ENCODE measurements at places on chromosomes 2 and 18.

- no peak for DNase-seq
These were observed 151.2 kb downstream of the CAPN13 start for GRCh38 chr2:30656079-30656478.

- DNase-seq, result no peak
These were observed 42.2 kb downstream of the TAF4B start for GRCh38 chr18:26268454-26268853.

GRCh38 chr2:239231231-239232194 is 169.3 kb downstream of the HDAC4 start:
- DNase-seq, result no peak

- DNase-seq, result no peak
These were observed 17.3 kb downstream of the CAPN10 start for GRCh38 chr2:240603846-240604245.

DNA sequence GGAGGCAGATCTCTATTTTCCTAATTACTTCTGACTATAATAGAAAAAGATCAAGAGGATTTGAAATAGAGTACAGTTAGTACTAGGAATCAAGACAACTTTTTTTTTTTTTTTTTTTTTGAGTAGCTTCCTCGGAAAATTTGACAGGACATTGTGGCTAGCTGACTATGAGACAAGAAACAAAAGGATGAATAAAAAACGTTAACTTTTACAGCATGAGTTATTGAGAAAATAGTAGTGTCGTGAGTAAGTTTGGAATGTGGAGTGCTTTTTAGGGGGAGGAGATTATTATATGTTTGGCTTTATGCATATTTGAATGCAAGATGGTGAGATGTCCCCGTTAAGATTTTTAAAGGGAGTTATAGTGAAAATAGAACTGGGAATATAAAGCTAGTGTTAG is 27.7 kb upstream of the CPS1 start:
- DNase-seq, result no peak

GRCh38 chr2:172434821-172435605 is 7.6 kb downstream of the ITGA6 start:
- DNase-seq, result no peak

DNA sequence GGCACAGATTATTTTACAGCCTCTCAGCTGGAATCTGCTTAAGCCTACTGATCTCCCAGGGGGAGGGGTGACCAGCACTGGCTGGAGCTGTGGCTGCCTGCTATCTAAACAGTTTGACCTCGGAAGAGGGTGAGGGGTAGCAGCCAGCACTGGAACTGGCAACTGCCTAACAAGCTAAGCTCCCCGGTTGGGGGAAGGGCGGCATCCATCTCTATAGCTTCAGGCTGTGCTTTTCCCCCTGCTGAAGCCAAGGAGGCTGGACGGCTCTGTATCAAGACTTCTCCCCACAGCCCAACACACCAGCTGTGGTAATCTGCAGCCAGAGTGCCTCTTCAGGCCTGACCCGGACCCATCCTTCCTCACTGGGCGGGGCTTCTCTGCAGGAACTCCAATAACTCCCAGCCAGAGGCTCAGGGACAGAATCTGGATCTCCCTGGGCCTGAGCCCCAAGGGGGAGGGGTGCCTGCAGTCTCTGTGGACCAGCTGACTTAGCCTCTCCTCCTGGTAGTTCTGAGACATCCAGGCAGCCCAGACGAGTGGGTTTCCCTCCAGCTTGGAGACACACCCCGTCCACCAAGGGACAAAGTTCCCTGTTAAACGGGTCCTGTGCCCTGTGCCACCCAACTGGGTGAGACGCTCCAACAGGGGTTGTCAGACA is 560.2 kb downstream of the LRP1B start:
- no peak for DNase-seq

DNA sequence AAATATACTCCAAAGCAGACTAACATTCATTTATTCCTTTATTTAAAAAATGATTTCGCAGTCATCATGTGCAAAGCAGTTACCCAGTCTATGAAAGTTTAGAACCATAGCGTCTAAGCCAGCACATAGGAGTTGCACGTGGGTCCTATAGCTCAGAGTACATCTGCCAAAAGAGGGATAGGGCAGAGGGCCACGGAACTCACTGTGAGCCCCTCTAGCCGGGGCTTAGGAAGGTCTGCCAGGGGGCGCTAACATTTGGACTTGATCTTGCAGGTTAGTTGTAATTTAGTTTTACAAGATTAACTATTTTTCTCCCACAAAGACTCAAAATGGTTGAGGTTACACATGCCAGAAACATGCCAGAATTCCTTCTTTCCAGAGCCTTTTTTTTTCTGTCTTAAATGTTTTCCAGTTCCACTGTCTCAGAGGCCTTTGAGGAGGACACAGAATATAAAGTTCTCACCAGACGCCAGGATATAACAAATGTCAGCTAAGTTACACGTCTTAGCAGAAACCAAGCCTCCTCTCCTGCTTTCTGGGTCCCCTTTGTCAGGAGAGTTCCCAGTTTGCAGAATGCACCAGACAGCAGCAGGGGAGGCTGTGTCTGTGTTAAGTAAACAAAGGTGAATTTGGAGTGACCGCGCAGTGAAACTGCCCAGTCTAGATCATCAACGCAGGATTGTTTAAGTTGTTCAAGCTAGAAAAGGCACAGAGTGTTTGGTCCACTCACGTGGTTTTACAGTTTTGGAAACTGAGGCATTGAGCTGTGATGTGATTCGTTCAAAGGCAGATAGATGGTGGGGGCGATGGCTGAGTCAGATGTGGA is 292.0 kb downstream of the PRKCE start:
- DNase-seq, result no peak

DNA sequence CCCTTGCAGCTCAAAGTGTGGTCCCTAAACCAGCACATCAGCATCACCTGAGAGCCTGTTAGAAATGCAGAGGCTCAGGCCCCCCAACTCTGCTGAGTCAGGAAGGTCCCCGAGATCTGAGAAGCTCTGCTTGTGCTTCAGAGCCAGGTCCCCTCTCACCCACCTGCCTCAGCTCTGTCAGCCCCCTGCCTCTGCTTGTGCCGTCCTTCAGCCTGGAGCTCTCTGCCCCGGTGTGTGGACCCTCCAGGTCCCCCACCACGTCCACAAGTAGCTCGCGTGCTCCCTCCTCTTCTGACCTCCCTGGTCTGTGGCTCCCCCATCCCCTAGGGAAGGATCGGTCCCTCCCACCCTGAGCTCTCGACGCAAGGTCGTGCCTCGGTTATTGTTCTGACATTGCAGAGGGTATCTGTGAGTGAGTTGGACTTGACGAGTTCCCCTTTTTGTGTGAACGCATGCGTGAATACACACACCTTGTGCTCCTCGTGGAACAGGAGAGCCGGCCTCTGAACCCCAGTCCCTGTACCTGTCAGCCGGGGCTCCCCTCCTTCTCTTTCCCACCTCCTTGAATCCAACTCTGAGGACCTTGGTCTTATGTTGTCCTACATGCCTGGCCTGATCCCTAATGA is 75.5 kb upstream of the TAF1B start:
- no peak for DNase-seq
